ENCODE measurements at places on chromosomes 16 and 17.

DNA sequence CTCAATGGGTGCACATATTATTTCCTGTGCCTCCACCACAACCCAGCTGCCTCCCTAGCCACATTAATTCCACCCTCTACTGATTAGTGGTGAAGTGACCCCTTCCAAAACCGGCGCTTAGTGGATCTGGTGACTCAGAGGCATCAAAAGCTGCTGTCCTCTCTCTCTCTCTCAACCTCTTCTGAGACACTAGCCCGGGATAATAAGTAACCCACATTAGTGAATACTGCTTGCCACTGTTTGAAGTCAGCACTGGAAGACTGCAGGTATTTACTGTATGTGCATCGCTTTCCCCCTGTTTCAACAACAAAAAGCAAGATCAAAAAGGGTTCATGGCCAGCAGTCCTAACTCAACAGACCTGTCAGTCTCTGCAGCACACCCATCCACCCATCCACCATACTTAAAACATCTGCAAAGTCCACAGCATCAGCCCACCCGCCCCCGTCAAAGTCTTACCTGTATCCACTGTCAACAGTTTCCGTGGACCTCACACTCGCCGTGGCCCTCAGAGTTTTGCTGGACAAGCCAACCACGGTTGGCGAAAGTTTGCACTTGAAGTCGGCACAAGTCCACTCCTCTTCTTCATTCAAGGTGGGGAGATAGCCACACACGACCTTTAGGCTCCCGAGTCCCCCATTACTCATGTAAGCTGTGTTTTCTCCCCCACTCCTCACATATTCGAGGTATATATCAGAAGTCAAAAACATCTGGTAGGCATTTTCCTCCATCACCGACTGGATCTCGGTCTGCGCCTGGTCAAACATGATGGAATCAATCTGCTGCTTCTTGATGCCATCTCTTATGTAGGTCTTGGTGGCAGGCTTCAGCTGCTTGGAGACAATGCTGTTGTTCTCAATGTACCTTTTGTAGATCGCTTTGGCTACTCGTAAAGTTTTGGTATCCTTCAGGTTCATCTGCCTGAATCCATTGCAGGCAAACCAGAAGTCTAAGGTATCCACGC lies 3.8 kb downstream of the AXIN2 start:
- DNase-seq, result peak; percentile 63

- DNase-seq, result peak; percentile 81
Observed at GRCh38 chr17:67689534-67690177, 28.1 kb upstream of the NOL11 start.

- DNase-seq, result no peak
Observed at GRCh38 chr16:48076455-48077012, 79.3 kb downstream of the ABCC12 start.

DNA sequence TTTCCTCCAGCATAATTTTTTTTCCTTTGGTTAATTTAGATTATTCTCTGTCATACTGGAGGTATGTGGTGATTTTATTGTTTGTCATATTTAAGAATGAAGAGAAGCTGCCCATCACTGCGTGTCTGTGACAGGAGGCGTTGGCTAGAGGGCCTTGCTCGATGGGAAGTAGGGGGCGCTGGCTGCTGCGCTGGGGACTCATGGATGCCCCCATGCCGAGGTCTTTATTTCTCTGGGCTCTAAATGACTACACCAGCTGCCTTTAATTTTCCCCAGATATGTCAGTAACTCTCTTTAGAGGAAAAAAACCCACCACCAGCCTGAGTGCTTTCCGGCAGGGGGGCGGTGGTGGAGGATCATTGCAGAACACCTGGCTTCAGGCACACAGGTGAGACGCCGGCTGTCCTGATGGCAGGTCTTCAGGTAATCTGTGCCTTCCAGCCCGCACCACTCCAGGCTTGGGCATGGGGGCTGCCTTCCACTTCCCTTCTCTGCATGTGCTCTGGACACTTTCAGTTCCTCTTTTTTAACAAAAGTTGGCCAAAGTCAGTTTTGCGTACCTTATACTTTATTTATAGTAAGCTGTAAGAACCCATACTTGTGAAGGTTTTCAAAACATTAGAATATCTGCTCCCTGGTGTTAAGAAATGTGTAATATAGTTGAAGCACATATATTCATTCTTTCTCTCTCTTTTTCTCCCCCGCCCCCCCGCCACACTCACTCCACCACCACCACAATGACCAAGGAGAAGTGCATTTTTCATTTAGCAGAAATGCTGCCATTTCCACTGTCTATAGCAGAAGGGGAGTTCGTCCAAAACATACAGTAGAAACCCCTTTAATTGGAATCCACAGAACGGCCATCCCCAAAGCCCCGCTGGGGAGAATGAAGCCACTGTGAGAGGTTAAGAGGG lies 192.7 kb downstream of the RPTOR start:
- peak; percentile 86 for DNase-seq

DNA sequence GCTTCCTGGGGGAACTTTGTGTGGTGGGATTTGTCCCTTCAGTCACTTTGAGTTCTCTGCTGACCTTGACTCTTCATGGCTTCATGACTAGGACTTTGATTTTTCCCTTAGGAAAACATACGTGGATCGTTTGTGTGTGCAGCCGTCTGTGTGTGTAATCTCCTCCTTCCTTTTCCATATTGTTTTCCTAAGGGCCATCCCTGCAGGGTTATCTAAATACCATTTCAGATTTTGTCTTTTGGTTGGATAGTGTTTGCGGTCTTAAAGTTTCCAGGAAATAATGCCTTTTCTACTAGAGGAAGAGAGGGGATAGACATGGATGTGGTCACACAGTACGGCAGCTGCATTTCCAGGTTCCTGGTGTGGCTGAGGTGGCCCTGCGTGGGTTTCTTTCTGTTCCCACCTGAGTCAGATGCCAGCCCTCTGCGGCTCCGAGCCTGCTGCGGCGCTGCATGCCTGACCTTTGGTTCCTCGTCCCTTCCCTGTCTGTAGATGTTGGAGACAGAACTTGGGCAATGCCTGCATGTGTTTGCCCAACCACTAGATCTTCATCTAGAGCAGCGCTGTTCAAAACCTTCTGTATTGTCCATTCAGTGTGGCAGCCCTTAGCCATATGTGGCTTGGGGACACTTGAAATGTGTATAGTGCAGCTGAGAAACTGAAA lies 72.0 kb upstream of the LGALS9 start:
- no peak for DNase-seq

DNA sequence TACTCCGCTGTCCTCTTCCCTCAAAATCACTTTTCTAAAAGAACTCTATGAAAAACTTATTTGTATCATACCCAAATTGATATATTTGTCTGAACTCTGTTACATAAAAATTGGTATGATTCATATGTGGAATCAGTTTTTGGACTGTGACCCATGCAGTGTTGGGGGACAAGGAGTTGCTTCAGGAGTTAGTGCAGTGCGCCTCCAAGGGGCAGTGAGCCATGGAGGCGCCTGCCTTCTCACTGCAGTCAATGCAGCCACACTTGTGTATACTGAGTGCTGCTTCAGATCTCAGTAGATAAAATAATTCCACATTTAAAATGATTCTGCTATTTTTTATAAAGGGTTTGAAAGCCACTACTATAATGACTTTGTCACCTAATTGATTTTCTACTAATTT lies 32.5 kb downstream of the DGKE start:
- DNase-seq, result peak; percentile 51

DNA sequence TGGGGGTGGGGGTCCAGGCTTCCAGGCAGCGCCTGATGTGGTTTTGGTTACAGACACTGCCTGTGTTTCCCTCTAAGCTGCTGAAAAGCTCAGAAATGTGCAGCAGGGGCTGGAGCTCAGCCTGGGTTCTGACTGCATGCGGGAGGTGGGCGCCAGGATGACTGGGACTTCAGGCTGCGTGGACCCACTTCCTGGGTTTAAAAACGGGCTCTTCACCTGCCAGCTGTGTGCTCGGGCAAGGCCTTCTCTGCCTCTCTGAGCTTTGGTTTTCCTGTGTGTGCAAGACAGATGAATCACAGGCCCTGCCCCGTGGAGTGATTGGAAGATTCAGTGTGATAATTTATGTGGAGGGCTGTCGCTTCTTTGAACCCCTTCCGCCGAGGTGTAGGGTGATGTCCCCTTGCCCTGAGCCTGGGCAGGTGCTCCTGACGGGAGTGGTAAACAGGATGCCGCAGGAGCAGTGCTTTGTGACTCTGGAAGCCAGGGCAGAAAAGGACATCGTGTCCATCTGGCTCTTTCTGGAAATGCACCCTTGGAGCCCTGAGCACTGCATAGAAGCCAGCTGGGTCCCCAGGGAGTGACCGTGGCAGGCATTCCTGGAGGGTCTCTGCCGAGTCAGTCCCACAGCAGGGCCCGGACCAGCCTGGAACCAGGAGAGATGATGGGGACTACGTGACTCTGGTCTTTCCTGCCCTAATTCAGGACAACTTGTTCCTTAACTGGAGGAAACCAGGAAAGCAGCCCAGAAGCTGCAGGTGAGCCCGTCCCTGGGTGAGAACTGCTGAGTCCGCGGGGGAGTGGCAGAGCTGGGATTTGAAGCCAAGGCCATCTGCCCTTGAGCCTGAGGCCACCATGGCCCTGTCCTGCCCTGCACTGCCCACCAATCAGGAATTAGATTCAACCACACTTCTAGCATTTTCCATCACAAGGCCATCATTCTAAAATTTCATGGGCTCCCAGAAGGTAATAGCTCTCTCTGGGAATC lies 28.5 kb upstream of the SLC7A5 start:
- DNase-seq, result peak; percentile 59

All from common myeloid progenitor, CD34-positive (primary cell).